ENCODE measurements at places on chromosomes 5 and 9.

GRCh38 chr9:99873531-99873930 is 32.9 kb upstream of the STX17 start:
- DNase-seq = no peak

GRCh38 chr9:20683351-20684034 is 566 bp upstream of the FOCAD start:
- DNase-seq = peak; percentile 53

DNA sequence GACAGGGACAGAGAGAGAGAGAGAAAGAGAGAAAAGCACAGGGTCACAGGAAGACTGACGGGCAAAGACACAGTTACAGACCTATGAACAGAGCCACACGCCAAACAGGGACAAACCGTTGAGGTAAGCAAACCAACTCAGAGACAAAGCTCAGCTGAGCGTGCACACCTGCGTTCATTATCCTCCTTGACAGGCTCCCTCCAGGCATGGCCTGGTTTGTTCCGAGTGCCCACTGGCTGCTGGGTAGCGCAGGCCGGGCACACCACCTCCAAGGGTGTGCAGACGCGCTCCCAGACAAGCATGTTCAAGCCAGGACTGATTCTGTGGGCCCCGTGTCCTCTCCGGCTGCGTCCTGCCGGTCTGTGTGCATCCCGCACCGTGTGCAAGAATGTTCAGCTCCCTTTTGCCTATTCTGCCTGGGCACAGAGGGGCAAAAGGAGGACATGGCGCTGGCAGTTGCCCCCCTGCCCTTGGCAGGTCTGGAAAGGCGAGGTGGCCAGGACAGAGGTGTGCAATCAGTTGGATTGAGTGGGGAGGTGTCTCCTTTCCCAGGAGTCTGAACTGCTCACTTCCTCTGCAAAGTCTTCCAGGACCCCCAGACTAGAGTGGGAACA is 467 bp upstream of the SMIM32 start:
- DNase-seq = peak; percentile 20

- no peak for DNase-seq
Observed at GRCh38 chr9:19181561-19181960, 48.9 kb upstream of the DENND4C start.

GRCh38 chr5:134041570-134042411 is 37.0 kb upstream of the VDAC1 start:
- DNase-seq = peak; percentile 81

DNA sequence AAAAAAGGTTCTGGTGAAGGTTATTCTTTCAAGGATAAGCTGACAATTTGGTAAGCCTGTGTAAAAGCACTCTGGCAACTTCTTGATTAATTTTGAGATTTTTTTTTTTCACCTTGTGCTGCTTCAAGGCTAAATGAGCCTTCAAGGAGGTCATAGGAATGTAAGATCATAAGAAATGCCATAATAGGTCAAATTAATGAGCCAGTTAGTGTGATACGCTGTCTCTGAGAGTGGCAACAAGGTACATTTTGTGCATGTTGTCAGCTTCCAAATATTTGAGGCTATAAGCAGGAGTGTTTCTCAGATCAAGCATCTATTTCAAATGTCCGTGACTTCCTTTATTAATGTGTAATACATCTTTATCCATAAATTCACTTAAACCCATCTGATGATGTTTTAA is 72.3 kb upstream of the CDH6 start:
- DNase-seq = no peak

GRCh38 chr5:9707732-9708462 is 77.7 kb upstream of the TAS2R1 start:
- no peak for DNase-seq

DNA sequence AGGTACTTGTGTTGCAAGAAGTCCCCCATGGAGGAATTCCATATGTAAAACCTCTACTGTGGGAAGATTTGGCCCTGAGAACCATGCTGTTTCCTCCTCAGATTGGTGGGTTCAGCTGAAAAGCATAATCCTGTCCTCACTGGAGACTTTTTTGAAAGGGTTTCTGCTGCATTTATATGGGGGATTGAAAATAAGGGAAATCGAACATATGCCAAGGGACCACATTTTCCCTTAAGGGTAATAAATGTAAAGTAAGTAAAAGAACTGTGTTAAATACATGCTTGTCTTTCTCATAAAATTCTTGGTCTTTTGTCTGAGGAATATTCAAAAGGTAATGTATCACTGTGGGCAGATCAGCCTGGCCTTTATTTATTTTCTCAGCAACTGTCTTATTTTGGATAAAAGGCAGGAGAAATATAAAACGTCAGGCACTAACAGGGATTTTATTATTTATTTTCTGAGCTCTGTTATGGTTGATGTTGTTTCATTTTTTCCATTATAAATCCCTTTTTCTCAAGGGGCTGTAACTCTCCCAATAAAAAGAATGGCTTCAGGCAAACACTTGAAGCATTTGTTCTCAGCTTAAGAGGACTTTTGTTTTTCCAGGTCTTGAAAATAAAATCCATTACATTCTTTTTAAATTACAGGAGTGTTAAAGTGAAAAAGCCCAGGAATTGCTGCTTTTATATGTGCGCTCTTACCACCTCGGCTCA is 131.4 kb downstream of the FGF10 start:
- DNase-seq = no peak

- DNase-seq = peak; percentile 78
Observed at GRCh38 chr9:120944434-120944843, 17.8 kb upstream of the TRAF1 start.

DNA sequence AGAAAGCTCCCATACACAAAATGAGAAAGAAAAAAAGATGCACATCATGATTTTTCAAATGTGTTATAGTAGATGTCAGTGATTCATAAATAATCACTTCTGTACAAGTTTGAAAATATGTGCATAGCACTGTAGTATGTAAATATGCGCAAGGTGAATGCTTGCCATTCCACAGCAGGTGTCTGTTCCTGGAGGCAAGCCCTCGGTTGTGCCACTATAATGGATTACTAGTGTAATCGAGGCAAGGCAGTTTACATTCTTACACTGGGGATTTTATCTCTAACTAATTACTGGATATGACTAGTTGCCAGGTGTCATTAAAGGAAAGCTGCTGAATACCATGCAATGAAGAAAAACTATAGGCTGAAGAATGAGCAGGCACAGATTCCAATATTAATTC is 93.6 kb downstream of the ARHGEF28 start:
- DNase-seq = no peak

DNA sequence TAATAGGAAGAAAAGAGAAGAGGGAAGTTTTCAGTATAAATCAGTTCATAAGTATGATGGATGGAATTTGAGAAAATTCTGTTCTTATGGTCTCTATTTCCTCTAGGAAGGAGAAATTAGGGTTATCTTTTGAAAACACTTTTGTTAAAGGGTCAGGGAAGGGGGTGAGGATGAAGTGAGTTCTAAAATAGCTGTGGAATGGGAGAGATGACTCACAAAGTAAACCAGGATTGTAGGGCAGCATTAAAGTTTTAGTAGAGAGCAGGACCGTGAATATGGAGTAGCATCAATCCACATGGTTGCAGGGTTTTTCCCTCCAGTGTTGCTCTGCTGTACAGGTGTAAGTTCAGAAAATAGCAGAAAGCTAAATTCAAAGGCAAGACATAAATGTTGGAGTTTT is 32.4 kb downstream of the MUSK start:
- DNase-seq = no peak

DNA sequence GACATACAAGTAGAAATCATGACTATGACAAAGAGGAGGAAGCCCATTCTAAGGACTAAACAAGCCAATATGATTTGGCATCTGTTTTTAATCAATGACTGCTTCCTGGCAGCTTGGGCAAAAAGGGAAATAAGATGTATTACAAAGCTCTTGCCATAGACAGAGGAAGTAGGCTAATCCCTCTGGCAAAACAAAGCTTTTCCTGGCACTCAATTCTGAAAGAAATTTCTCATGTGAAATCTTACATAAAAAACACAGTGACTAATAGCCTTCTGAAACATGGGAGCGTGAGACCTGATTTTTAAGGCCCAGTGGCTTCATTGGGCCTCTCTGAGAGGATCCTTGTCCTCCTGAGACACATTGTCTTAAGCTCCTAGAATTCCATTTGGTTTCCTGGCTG is 93.6 kb downstream of the COL23A1 start:
- DNase-seq = no peak

GRCh38 chr5:51544031-51544785 is 161.0 kb downstream of the ISL1 start:
- DNase-seq = no peak

DNA sequence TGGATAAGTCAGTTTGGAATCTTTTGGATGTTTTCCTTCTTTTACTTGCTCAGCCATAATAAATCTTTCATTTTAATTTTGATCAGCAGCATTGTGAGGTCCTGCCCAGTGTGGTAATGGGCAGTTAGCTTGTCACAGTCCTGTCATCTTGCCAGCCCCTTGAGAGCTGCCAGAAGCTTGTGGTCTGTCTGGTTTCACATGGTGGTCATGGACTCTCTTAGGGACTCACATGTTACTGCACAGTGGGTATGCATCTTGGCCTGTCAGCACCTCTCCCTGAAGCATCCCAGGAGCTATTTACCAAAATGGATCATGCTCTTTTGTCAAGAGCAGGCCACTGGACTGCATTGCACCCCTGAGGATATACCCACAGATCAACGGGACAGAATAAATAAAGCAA is 60.3 kb downstream of the DAPK1 start:
- DNase-seq = no peak

GRCh38 chr9:111294691-111295451 is 35.2 kb downstream of the OR2K2 start:
- no peak for DNase-seq

DNA sequence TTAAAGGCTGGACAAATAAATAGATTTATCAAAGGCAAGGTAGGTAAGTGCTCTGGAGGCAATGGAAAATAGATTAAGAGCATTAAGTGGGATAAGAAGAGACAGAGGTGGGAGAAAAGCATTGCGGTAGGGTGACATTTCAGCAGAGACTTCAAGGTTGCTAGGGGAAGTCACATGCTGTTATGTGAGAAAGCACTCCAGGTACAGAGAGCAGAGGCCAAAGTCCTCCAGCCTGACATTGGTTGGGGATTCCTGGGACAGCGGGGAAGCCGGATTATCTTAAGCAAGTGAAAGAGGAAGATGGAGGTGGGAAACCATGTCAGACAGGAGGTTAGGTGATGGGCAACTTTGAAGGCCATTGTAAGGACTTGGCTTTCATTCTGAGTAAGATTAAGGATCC is 1222.9 kb downstream of the PTPRD start:
- DNase-seq = no peak

All from GM13976 (cell line).